ENCODE measurements at places on chromosomes 2 and 18. TPM values are rescaled to one million over a fixed set of nuclear protein-coding genes. Genes with fewer than 3 reads are reported as not detected.

DNA sequence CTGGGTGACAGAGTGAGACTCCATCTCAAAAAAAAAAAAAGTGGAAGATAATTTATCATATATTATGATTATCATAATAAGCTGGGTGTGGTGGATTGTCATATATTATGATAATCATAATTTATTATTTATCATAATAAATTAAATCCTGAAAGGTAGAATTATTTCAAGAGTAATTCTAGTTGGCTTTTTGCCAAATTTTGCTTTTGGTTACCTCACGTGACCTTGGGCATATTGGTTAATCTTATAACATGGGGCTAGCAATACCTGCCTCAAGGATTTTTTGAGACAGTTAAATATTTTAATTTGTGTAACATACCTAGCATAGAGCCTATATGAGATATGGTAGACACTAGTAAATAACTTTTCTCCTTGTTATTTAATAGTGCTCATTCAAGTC, 111.3 kb upstream of the TTC27 start:
- DNase-seq, result no peak
- no peak overlapping the region for H3K4me3 ChIP-seq
- no peaks in the 10 kb centered on the region for H3K27me3 ChIP-seq
- H3K36me3 ChIP-seq, result peaks cover 43% of the 10 kb centered on the region
- no peak overlapping the region for H3K27ac ChIP-seq

DNA sequence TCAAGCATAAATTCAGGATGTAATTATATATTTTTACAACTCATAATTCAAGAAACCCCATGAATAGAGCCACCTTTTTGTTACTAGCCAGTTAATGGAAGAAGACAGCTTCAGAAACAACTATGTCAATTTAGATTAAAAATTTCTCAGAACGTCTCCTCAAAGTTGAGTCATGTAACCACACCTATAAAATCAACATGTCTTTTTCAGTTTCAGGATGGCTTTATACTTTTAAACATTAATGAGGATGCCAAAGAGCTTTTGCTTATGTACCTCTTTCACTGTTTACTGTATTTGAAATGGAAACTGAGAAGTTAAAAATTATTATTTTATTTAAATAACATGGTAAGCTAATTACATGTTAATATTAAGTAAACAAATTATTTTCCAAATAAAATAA, 280.1 kb downstream of the PTH2R start:
- H3K27ac ChIP-seq, result no peak overlapping the region
- no peak for DNase-seq
- peaks cover 13% of the 10 kb centered on the region for H3K36me3 ChIP-seq
- no peak overlapping the region for H3K4me3 ChIP-seq

DNA sequence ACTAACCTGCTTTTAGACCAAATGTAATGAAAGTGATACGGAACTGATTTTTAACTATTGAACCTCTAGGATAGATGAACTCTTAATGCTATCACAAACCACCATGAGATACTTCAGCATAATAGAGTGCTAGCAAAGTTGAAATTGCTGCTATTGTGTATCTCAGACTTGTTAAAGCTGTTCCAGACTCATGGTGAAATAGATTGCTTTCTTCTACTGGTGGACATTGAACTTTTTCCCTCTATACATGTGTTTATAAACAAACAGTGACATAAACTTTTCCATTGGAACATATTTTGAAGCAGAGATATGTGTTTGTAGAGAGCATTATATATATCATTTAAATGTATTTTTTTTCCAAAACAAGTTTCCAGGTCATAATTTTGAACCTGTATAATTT, 157.3 kb downstream of the CAMKMT start:
- no peaks in the 10 kb centered on the region for H3K27me3 ChIP-seq
- H3K27ac ChIP-seq, result no peak overlapping the region
- peaks cover 31% of the 10 kb centered on the region for H3K36me3 ChIP-seq
- no peak for DNase-seq

- H3K27me3 ChIP-seq, result no peaks in the 10 kb centered on the region
- H3K36me3 ChIP-seq, result no peaks in the 10 kb centered on the region
- H3K4me1 ChIP-seq, result 0 out of 2 replicates have a peak, but pooled peaks cover 3% of the 10 kb centered on the region
These were observed 359.4 kb upstream of the DSEL start for GRCh38 chr18:67875944-67876343.

GRCh38 chr2:134238371-134238770, 15.5 kb upstream of the MGAT5 start:
- no peaks in the 10 kb centered on the region for H3K36me3 ChIP-seq
- H3K4me1 ChIP-seq, result peaks cover 6% of the 10 kb centered on the region
- H3K27ac ChIP-seq, result no peak overlapping the region

The SMYD1 gene
- total RNA-seq, result not detected

The TMEM247 gene
- not detected for total RNA-seq

The CDK15 gene
- total RNA-seq, result not detected
